ENCODE measurements at places on chromosomes 4 and X. TPM values are rescaled to one million over a fixed set of nuclear protein-coding genes. Genes with fewer than 3 reads are reported as not detected.

The SPANXN4 gene
- total RNA-seq = not detected

The PRDM8 gene
- total RNA-seq = not detected

The EGFL6 gene
- total RNA-seq = not detected

The CENPVL2 gene
- not detected for total RNA-seq

The MYL5 gene
- total RNA-seq = 67.4 TPM

The ENAM gene
- total RNA-seq = 3.5 TPM

The ASMT gene
- not detected for total RNA-seq

The RTL5 gene
- not detected for total RNA-seq

The TCEAL9 gene
- total RNA-seq = not detected

The BEND4 gene
- total RNA-seq = 32.6 TPM

The PF4V1 gene
- total RNA-seq = not detected
